Muscle of back (tissue), 13 donors: ENCODE measurements at places on chromosomes 13 and 19. TPM values are rescaled to one million over a fixed set of nuclear protein-coding genes. Genes with fewer than 3 reads are reported as not detected.

The SYCN gene
- not detected for polyA plus RNA-seq

The PPP1R12C gene
- polyA plus RNA-seq: 84.0 TPM

The LRG1 gene
- polyA plus RNA-seq: 0.86 TPM

The CCDC70 gene
- not detected for polyA plus RNA-seq

The PRRG2 gene
- polyA plus RNA-seq: 0.22 TPM

DNA sequence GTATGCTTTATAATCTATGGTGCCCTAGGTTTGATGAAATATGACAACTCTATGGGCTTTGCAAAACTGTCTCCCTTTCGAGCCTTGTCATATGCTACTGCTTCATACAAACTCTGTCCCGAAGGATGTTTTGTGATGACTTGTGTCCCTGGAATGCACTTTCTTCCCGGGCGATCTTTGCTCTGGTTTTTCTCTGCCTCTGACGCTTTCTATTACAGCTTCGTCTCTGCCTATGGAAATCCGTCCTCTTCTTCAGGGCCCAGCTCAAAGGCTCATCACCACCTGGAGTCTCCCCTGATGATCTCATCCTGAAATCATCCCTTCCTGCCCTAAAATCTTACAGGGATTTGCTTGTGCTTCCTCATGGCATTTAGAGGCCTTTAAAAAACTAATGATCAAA lies 191.5 kb upstream of the KL start:
- DNase-seq: no peak

DNA sequence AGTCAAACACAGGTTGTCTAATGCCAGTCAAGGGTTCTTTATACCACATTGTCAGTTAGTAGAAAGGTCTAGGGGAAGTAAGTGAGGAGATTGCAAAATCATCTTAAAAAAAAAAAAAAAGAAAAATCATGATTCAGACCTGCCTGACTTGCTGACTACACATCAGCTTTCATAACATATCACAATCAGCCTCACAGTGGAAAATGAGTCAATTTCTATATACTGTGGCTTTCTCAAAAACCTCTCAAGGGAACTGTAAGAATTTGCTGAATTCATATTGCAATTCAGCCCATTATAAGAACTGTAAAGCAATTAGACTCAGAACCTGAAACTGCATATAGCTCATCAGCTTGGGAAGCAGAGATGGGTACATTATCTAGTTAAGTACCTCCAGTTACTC lies 75.3 kb upstream of the GPC6 start:
- DNase-seq: peak; percentile 80
